ENCODE measurements at places on chromosomes 1 and 21.

GRCh38 chr1:48309564-48310082 lies 87.1 kb downstream of the SLC5A9 start:
- DNase-seq, result no peak

DNA sequence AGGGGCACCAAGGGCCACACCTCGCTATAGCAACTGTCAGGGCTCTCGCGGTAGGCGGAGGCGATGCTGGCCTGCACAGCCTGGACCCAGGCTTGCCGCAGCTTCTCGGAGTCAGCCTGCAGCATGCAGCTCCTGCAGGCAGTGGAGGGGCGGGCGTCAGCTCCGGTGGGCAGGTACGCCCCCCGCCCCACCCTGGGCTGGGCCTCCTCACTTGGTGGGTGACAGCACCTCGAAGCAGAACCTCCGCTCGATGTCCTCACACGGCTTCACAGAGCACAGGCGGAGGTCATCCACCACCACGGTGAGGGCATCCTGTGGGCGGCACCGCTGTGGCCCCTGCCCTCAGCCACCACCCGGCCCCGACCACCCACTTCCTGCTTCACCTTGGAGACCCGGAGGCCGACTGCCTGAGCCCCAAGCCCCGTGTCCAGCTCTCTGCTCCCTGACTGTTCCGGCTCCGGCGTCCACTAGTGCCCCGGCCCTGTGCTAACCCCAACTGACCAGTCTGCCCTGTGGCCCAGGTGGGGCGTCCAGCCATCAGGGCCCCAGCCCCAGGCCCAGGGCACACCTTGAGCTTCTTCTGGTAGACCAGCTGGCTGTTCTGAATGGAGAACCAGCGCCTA lies 9.8 kb downstream of the ACAP3 start:
- DNase-seq, result no peak

DNA sequence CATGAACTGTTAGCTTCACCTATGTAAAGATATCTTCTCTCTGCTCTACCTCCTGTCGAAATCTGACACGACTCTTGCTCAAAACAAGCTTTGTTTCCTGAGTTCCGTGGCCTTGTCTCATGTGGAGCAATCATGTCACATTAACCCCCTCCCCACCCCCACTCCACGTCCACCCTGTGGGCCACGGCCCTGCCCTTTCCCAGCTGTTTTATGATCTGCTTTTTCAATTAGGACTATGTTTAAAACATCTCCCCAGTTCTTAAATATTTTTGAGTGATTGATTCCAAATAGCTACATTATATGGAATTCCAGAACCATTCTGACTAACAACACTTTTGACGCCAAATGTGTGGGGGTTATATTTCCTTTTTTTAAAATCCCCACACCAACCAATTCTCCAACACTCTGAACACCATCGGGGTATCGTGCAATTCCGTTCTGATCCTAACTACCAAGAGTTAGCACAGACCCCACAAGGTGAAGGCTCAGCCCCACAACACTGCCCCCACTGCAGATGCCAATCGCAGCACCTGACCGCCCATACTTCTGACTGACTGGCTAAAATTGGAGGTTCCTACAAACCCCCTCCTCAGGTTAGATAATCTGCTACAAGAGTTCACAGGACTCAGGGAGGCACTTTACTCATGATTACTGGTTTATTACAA lies 12.7 kb upstream of the S100A8 start:
- DNase-seq, result no peak

GRCh38 chr1:160651433-160652064 lies 4.7 kb upstream of the SLAMF1 start:
- no peak for DNase-seq

- peak; percentile 8 for DNase-seq
Measured at GRCh38 chr1:48688102-48688760, 88.5 kb downstream of the BEND5 start.

DNA sequence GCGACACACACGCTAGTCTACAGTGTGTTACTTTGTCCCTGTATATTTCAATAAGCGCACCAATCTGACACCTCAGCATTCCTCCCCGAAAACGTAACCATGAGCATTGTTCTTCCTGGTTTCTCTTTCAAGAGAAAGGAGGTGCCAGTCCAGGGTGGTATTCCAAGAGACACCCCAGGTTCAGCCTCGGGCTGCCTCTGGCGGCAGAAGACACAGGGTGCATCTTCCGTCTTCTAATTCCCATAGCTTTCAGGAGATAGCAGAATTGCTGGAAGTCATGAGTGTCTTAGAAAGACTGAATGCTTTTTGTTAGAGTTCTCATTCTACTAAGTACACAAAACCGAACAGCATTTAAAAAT lies 15.9 kb upstream of the RGS8 start:
- DNase-seq, result no peak

GRCh38 chr1:41394959-41395956 lies 34.0 kb downstream of the FOXO6 start:
- DNase-seq, result no peak

DNA sequence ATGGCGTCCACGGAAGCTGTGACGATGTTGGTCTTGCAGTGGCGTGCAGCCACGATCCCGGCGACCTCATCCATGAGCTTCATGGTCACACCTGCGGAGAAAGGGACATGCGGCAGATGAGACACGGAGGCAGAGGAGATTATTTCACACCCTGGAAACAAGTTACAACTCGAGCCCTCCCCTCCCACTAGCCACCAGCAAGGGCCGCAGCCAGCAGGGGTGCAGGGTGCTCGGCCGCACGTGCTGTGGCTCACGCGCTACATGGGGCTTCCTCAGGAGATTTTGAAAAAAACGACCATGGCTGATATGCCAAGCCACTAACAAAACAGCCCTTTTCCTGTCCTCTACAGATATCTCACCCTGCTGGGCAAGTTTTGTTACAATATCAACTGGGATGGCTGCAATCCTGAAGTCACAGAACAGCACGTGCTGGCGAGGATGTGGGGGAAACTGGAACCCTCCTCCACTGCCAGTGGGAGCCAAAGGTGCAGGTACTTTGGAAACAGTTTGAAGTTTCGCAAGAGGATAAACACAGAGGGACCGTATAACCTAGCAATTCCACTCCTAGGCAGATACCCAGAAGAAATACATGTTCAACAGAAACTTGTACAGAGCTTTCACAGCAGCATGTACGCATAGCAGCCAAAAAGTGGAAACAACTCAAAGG lies 34.1 kb upstream of the GPR153 start:
- DNase-seq, result no peak

Measured in suppressor macrophage treated with lipopolysaccharide for 1 hour (primary cell).